A673 (cell line): ENCODE measurements at places on chromosomes 7 and 10. TPM values are rescaled to one million over a fixed set of nuclear protein-coding genes. Genes with fewer than 3 reads are reported as not detected.

GRCh38 chr7:128323459-128324367 is 20.0 kb downstream of the RBM28 start:
- no peak overlapping the region for H3K27ac ChIP-seq
- DNase-seq = no peak
- H3K36me3 ChIP-seq = peaks cover 79% of the 10 kb centered on the region

The CPXM2 gene
- total RNA-seq = not detected in 2 replicates

GRCh38 chr7:26664735-26665416 is 199.5 kb downstream of the SKAP2 start:
- H3K4me1 ChIP-seq = no peaks in the 10 kb centered on the region
- no peaks in the 10 kb centered on the region for H3K36me3 ChIP-seq
- H3K27ac ChIP-seq = no peak overlapping the region
- H3K4me3 ChIP-seq = no peak overlapping the region
- peaks cover 83% of the 10 kb centered on the region for H3K27me3 ChIP-seq
- DNase-seq = peak; percentile 22

The AASS gene
- total RNA-seq = 38.8 and 44.4 TPM in 2 replicates

DNA sequence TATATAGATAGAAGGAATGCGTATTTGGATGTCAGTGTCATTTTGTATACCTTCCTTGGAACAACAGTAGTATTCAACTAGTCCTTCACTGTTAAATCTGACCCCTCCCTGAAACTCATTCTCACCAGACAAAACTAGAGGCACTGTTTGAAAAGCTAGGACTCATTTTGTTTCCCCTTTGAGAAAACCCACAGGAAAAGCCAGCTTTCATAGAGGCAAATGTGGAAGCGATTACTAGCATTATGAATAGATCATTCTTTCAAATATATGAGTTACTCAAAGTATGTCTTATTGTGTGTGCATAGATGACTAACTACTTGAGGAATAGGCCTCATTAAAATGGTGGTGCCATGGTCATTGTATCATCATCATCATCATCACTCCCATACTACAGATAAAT is 1.9 kb upstream of the ASB15 start:
- H3K4me3 ChIP-seq = no peak overlapping the region
- no peaks in the 10 kb centered on the region for H3K36me3 ChIP-seq
- H3K27ac ChIP-seq = no peak overlapping the region
- no peak for DNase-seq

DNA sequence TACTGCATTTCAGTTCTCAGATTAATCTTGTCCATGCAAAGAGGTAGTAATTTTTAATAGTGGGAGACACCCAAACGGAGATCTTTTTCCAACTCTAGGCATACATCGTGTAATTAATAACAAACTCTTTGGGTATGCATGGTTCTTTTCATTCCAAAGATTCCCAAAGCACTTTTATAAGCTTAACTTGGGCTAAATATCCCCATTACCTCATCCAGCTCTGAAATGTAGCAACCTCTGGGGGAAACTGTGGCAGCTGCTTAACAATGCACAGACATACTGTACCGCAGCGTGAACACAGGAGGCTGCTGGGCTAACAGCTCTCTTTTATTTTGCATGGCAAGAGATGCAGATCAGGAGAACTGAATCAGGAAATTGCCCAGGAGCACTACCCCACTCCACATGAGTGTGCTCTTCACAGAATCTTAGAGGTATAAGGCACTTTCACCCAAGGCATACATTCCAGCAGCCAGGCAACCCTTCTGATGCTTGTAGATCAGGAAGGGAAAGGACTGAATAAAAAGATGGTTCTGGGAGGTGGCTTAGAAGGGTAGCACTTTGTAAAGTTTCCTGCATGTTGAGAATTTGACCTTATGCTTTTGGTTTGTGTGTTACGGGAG is 114.4 kb upstream of the GLI3 start:
- DNase-seq = peak; percentile 16
- no peaks in the 10 kb centered on the region for H3K36me3 ChIP-seq
- no peak overlapping the region for H3K27ac ChIP-seq
- no peaks in the 10 kb centered on the region for H3K27me3 ChIP-seq
- H3K4me1 ChIP-seq = peaks cover 10% of the 10 kb centered on the region
- H3K4me3 ChIP-seq = no peak overlapping the region

GRCh38 chr10:77987671-77988255 is 41.6 kb downstream of the POLR3A start:
- no peak for DNase-seq
- no peak overlapping the region for H3K4me3 ChIP-seq
- H3K27ac ChIP-seq = no peak overlapping the region
- H3K36me3 ChIP-seq = peaks cover 70% of the 10 kb centered on the region

- peaks cover 90% of the 10 kb centered on the region for H3K27me3 ChIP-seq
- H3K4me1 ChIP-seq = peaks cover 8% of the 10 kb centered on the region
- no peaks in the 10 kb centered on the region for H3K36me3 ChIP-seq
- DNase-seq = peak; percentile 94
These were observed 194.0 kb downstream of the TAX1BP1 start for GRCh38 chr7:27933671-27934565.

The POT1 gene
- total RNA-seq = 22.7 and 24.7 TPM in 2 replicates

GRCh38 chr7:31683445-31684225 is 3.4 kb upstream of the PPP1R17 start:
- no peak overlapping the region for H3K4me3 ChIP-seq
- H3K36me3 ChIP-seq = no peaks in the 10 kb centered on the region
- no peak for DNase-seq
- H3K27me3 ChIP-seq = no peaks in the 10 kb centered on the region
